ENCODE measurements at places on chromosomes 6 and 20.

- DNase-seq = no peak
Measured at GRCh38 chr20:35269055-35269781, 8.7 kb downstream of the MMP24OS start.

GRCh38 chr20:57341663-57342062, 9.4 kb upstream of the RAE1 start:
- DNase-seq = no peak

- no peak for DNase-seq
Measured at GRCh38 chr6:36643977-36644376, 34.5 kb upstream of the CDKN1A start.

DNA sequence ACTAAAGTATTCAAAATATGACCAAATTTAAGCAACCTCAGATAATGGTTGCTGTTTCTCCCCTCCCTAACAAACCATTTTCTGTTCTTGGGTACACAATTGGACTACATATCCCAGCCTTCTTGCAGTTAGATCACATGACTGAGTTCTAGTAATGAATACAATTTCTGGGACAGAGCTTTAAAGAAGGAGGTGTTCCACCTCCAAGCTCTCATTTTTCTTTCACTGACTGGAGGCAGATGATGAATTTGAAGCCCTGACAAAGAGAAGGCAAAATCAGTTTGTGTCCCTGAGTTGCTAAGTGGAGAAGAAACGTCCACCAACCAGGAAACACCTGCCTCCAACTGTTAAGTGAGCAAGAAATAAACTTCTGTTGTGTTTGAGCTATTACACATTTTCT, 117.2 kb downstream of the LCA5 start:
- DNase-seq = no peak

- no peak for DNase-seq
Measured at GRCh38 chr6:145483191-145483996, 251.9 kb downstream of the EPM2A start.

GRCh38 chr6:148342350-148343046, at the start of gene SASH1:
SASH1 (plus strand) TSS chr6:148342838; CDS start chr6:148343068, 230 bp downstream.
- DNase-seq = peak; percentile 81

DNA sequence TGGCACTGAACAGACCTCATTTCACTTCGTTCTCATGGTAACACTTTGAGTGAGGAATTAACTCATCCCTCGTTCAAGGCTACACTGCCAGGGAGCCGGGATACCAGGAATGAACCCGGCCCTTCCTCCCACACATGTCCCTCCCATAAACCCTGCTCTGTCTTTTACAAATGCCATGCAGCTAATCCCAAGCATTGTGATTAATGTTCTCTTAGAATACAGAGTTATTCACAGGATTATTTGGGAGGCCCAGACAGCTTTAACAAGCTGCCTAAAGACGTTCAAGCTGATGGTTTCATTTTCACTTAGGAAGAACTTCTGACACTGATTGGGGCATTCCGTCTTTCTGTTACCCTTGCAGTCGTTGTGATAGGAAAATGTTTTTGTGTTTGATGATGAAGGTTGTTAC, 42.5 kb upstream of the CD83 start:
- peak; percentile 14 for DNase-seq

DNA sequence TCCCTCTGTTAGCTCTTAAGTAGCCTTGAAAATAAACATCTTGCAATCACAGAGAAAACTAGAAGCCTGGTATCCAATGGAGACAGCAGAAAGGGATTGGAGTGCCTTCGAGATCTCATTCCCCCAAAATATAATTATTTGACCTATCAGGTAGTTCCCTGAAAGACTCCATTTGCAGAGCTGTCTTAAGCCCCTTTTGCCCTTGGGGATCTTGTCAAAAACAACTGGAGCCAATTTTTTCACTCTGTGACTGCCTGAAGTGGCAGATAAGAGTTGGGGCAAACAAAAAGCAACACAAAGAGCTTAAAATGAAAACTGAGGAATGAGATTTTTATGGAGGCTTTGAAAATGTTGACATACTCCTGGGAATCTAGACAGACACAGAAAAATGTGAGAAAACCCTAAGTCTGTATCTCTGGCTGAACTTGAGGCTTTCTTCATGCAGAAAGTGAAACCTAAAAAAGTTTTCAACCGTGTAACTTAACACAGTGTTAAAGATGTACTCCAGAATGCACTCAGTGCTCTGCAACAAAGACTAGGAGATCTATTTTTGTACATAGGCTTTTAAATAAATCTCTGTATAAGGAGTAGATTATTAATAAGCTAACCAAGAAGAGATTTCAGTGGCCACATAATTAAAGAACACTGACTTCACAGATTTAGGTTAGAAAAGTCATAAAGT, 971.1 kb upstream of the MAN1A1 start:
- DNase-seq = no peak

GRCh38 chr6:32608362-32608761, 18.7 kb upstream of the HLA-DRB1 start:
- DNase-seq = no peak

GRCh38 chr6:551405-551804, 105.5 kb downstream of the HUS1B start:
- no peak for DNase-seq

- no peak for DNase-seq
Measured at GRCh38 chr6:135555550-135555949, 58.0 kb upstream of the AHI1 start.

DNA sequence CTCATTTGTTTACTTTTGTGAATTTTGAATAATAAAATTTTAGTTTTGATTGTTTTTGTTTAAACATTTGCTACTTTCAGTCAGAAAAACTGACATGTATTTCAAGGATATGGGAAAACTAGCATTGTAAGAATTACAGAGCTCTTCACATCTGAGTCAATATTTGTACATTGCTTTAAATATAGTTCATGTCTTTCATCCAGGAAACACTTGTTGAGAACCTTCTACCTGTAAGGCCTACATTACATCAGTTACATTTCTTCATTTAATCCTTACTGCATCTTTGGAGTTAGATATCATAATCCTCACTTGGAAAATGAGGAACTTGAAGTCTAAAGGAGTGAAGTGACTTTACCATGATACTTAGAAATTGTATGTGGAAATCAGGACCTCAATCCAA, 242.9 kb downstream of the KCNQ5 start:
- no peak for DNase-seq

DNA sequence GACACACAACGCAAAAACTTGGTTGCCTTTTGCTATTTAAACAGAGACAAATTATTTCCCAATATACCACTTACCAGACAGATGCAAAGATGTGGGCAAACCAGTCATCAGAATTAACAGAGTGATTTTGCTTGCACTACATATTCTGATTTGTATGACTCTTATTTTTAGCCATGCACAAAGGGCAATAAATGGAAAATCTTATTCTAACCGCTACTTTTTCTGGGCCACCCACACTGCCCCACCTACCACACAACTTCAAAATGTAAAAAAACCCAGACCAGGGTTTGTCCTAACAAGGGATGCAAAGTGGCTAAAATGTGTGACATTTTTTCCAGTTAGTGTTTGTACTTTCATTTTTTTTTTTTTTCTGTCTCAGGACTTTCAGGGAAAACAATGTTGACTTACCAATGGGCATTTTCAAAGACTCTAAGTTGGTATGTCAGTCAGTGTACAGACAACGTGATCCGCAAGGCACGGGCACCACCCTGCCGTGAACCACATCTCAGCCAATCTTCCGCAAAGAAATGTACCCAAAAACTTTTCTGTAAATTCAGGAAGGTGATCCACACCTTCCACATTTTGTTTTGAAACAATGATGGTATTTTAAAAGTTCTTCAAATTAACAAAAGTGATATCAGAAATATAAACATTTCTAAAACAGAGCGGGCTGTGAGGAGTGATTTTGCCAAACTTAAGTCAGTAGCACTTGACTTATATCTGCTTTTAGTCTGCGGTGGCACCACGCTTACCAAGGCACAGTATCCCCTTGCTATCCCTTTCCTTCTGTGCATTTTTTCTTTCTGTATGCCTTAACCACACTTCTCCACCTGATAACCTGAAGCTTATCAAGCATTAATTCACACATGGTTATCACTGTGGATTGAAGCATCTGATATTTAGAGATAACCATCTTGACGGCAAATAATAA, 185.6 kb downstream of the GJA10 start:
- no peak for DNase-seq

- no peak for DNase-seq
Measured at GRCh38 chr6:5125152-5126006, 40.2 kb downstream of the PPP1R3G start.

- DNase-seq = no peak
Measured at GRCh38 chr6:165804331-165805066, 141.5 kb upstream of the PDE10A start.

- no peak for DNase-seq
Measured at GRCh38 chr20:19456595-19457395, 244.4 kb downstream of the SLC24A3 start.

GRCh38 chr6:17473554-17473953, 80.2 kb downstream of the CAP2 start:
- DNase-seq = no peak

- no peak for DNase-seq
Measured at GRCh38 chr6:34176261-34177031, 30.6 kb upstream of the GRM4 start.

DNA sequence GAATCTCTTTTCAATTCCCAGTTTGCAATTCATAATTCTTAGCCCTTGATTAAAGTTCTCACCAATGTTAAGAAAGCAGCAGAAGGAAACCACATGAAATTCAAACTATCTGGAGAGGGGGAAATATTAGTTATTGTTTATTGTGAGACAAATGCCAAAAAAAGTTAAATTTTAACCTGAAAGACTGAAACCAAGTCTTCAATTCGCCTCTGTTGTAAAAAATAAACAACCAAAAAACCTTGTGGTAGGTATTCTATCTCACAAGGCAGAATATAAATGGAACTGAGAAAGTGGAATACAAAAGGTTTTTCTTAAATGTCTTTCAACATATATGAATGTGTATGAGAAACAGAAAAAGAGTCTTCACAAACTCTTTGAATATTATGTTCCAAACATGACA, 24.8 kb downstream of the TMX4 start:
- no peak for DNase-seq

- DNase-seq = no peak
Measured at GRCh38 chr6:158770533-158771330, 48.4 kb downstream of the EZR start.
